Prostate gland (tissue), 2 donors: ENCODE measurements at places on chromosomes 1 and 21.

DNA sequence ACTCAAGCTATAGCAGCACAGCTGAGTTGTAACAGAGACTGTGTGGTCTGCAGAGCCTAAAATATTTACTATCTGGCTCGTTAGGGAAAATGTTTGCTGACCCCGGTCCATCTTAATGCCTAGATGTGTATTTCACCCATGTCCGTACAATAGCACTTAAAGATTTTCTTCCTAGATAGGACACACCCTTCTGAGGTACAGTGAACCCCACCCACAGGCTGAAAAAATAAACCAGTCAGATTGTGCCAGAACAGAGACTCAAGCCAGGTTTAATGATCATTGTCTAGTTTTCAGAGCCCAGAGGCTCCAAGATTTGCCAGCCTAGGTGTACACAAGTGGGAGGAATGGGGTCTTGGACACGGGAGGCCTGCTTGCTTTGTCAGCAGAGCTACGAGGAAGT lies 5.6 kb downstream of the AMIGO1 start:
- no peaks in the 10 kb centered on the region for H3K27me3 ChIP-seq
- H3K4me1 ChIP-seq, result no peaks in the 10 kb centered on the region
- no peaks in the 10 kb centered on the region for H3K36me3 ChIP-seq

- H3K27ac ChIP-seq, result no peak overlapping the region
- no peak for DNase-seq
- H3K27me3 ChIP-seq, result no peaks in the 10 kb centered on the region
Measured at GRCh38 chr1:30749691-30750583, 7.6 kb downstream of the LAPTM5 start.

DNA sequence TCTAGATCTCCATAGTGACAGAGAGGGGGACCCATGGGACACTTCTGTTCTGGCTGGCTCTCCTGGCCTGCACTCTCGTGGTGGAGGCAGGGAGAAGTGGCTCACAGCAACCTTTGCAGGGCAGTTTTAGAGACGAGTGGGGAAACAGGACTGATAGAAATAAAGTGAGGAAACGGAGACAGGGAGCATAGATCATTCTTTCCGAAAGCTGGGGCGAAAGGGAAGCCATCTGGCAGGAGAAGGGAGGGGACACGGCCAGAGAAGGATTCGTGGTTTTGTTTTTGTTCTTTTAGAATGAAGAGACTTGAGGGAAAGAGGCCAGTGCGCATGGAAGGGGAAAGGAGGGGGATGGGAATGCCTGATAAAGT lies 3.5 kb downstream of the TIE1 start:
- DNase-seq, result no peak
- H3K27ac ChIP-seq, result no peak overlapping the region
- peaks cover 8% of the 10 kb centered on the region for H3K4me1 ChIP-seq
- no peak overlapping the region for H3K4me3 ChIP-seq
- H3K27me3 ChIP-seq, result no peaks in the 10 kb centered on the region

- no peak overlapping the region for H3K4me3 ChIP-seq
- no peaks in the 10 kb centered on the region for H3K27me3 ChIP-seq
- no peaks in the 10 kb centered on the region for H3K36me3 ChIP-seq
- H3K4me1 ChIP-seq, result no peaks in the 10 kb centered on the region
- no peak for DNase-seq
- no peak overlapping the region for H3K27ac ChIP-seq
Measured at GRCh38 chr1:233598891-233599541, 14.9 kb upstream of the KCNK1 start.

GRCh38 chr21:27464648-27465047 lies 497.8 kb upstream of the ADAMTS5 start:
- H3K4me1 ChIP-seq, result no peaks in the 10 kb centered on the region
- no peaks in the 10 kb centered on the region for H3K27me3 ChIP-seq
- no peak overlapping the region for H3K4me3 ChIP-seq

DNA sequence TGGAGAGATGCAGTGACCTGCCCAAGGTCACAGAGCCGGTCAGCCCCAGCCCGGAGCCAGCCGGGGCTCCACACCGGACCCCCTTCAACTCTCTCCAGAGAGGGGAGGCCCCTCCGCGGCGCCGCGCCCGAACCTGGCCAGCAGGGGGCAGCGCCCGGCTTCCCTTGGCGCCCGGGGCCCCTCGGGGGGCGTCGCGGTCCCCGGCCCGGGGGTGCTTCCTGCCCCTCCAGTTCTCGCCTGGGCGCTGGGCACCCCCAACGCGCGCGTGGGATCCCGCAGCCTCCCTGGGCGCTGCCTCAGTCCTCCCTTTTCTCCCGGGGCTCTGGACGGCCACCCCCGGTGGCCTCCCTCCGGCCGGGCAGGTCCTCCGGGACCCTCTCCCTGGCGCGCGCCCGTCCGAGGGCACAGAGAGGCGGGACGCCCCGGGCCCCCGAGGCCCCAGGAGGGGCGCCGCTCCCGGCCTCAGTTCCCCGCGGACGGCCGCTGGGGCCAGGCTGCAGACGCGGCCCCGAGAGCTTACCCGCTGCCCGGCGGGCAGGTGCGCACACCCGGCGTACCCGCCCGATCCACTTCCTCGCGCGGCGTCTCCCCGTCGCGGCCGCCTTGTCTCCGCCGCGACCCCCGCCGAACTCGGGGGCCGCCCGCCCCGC lies 406 bp downstream of the HTR1D start:
- peak overlapping the region; percentile 27 for H3K4me3 ChIP-seq
- H3K27me3 ChIP-seq, result peaks cover 6% of the 10 kb centered on the region
- no peaks in the 10 kb centered on the region for H3K4me1 ChIP-seq

- no peaks in the 10 kb centered on the region for H3K36me3 ChIP-seq
- no peak overlapping the region for H3K4me3 ChIP-seq
- H3K27ac ChIP-seq, result no peak overlapping the region
Measured at GRCh38 chr1:94501935-94502334, 39.6 kb downstream of the F3 start.

GRCh38 chr1:229217716-229218115 lies 53.2 kb upstream of the RAB4A start:
- no peak for DNase-seq
- H3K4me1 ChIP-seq, result peaks cover 6% of the 10 kb centered on the region
- no peak overlapping the region for H3K4me3 ChIP-seq
- H3K36me3 ChIP-seq, result no peaks in the 10 kb centered on the region
- H3K27ac ChIP-seq, result no peak overlapping the region

DNA sequence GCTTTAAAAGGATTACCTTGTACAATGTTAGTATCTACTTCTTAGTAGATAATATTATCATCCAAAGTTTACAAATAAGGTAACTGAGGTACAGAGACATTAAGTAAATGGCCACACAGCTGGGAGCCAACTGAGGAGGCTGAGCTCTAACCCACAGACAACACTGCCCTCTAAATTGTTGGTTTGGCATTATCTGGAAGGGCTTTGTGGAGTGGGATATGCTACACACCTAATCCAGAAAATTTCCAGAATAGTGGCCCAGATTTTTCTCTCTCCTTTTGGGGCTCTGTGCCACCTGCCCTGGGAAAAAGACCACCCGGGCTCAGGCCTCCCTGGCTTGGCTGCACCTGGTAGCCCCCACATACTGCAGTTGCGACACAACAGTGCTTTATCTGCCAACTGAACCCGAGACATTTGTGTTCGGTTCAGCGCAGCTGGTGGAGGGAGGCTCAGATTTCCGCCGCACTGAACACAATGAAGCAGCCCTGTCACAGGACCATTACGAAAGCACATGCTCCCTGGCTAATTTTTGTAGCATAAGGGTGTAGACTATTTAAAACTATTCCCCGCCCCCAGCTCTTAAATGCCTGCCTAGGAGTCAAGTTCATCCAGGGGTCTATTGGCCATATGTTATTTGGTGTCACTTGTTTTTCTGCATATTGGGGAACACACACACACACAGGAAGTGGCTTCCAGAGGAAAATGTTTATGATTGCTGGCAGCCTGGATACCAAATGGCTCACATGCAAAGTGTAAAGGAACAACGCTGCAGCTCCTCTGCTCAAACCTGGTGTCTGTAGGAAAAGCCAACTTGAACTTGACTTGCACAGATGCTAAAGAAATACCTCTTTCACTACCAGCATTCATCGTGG lies 92.3 kb upstream of the ESRRG start:
- no peak overlapping the region for H3K27ac ChIP-seq
- no peaks in the 10 kb centered on the region for H3K36me3 ChIP-seq
- no peaks in the 10 kb centered on the region for H3K27me3 ChIP-seq
- H3K4me1 ChIP-seq, result no peaks in the 10 kb centered on the region
- peak; percentile 42 for DNase-seq

GRCh38 chr1:87039096-87039495 lies 124.7 kb downstream of the HS2ST1 start:
- H3K36me3 ChIP-seq, result no peaks in the 10 kb centered on the region
- no peaks in the 10 kb centered on the region for H3K27me3 ChIP-seq
- H3K4me3 ChIP-seq, result no peak overlapping the region
- H3K27ac ChIP-seq, result no peak overlapping the region
- DNase-seq, result no peak

DNA sequence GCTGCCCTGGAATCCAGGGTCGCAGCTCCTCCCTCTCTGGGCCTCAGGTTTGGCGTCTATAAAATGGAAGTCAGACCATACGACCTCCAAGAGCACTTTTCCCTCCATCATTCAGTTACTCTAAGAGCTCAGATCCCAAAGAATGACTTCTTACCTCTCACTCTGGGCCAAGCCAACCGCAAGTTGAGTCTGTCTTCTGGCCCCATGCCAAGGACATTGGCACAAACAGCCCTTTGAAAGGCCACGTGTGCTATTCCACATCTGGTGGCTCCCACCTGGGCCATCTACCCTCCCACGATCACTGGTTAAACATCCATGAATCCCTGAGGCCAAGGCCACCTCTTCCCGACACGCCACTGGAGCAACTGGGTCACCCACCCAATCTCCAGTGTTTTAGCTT lies 12.4 kb downstream of the SLC2A7 start:
- no peak overlapping the region for H3K27ac ChIP-seq
- no peak for DNase-seq
- no peaks in the 10 kb centered on the region for H3K27me3 ChIP-seq
- H3K4me3 ChIP-seq, result no peak overlapping the region

DNA sequence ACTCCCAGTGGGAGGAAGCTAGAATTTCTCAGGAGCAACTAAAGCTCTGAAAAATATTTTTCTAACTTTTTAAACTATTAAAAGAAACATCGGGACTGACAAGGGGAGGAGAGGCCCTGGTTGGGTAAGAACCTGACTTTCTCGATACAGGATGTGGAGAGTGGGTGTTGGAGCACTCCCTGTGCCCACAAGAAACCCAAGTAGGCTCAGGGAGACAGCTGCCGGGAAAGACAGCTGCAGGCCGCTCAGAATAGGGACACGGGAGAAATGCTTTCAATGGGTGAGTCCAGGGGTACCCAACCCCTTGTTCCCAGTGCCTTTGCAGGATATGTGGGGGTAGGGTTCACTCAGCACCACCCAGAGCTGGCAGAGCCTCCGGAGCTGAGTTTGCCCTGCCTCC lies 43.6 kb downstream of the PLEKHA6 start:
- no peaks in the 10 kb centered on the region for H3K27me3 ChIP-seq
- H3K27ac ChIP-seq, result no peak overlapping the region
- DNase-seq, result no peak
- no peak overlapping the region for H3K4me3 ChIP-seq
- no peaks in the 10 kb centered on the region for H3K36me3 ChIP-seq

DNA sequence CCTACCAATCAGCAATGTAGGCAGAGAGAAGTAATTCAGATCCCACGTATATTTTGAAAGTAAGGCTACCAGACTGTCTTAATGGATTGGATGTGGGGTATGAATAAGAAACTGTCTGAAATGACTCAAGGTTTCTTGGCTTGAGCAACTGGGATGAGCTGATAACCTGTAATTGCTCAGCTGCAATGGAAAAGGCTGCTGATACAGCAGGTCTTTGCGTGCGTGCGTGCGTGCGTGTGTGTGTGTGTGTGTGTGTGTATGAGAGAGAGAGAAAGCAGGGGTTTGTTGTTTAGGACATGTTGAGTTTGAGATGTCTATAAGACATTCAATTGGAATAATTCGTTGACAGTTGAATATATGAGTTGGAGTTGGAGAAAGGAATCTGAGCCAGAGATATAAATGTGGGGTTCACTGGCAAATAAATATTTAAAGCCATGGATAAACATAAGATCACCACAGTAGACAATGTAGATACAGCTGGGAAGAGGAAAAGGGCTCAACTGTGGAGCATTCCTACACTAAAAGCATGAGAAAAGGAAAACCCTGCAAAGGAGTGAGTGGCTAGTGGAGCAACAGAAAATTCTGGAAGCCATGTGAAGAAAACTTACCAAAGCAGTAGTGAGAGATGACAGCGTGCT lies 72.9 kb downstream of the UCHL5 start:
- no peaks in the 10 kb centered on the region for H3K36me3 ChIP-seq
- DNase-seq, result no peak
- no peaks in the 10 kb centered on the region for H3K27me3 ChIP-seq
- no peaks in the 10 kb centered on the region for H3K4me1 ChIP-seq
- no peak overlapping the region for H3K4me3 ChIP-seq

DNA sequence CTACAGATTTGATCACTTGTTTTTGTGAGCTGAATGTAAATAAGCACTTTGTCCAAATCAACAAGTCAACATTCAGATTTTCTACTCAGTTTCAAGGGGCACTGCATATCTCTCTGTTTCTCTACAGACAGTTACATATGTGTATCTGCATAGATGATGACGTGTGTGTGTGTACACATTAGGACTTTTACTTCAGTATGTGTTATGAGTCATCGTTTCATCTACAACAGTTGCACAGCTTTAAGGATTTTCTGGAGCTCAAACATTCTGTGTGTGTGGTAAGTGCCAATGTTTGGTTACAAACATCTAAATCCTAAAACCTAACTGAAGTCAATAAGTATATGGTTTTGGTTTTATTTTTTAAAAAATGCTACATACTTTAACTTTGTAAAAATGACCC lies 494.5 kb upstream of the PBX1 start:
- no peak overlapping the region for H3K27ac ChIP-seq
- no peak overlapping the region for H3K4me3 ChIP-seq

DNA sequence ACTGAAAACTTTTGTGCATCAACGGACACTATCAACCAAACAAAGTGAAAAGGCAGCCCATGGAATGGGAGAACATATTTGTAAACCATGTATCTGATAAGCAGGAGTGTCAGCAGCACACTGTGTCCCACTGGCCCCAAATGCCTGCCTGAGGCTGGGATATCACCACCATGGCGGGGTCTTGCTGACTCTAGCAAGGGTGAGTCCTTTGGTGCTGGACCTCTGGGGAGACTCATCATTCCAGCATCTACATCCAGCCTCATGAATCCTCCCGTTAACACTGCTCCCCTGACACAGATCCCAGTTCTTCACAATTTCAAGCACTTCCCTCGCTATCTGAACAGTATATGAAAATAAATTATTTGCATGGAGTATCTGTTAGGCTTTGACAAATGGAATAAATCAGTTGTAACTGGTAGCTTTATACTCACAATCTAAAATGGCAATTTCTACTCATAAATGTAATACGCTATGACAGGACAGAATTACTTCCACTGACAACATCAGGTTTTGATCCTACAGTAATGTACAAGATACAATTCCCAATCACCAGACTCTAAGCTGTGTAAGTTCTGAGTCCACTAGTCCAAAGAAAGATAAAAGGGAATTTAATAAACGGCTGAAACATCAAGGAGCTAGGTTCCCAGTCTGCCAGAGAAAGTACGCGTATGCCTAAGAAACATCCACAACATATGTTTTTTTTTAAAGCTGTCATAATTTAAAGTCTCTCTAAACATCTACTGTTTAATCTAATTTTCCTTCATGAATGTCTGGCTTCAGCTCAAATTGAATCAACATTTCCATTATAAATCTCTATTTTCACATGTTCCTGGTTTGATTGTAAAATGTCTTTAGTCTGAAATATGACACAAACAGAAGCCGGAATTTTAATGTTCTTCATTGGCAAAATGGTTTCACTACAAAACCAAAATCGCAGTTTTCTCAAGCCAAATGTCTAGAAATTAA lies 95.1 kb downstream of the SIPA1L2 start:
- no peaks in the 10 kb centered on the region for H3K36me3 ChIP-seq
- H3K27me3 ChIP-seq, result no peaks in the 10 kb centered on the region
- no peak for DNase-seq
- no peak overlapping the region for H3K27ac ChIP-seq
- H3K4me1 ChIP-seq, result no peaks in the 10 kb centered on the region
